ENCODE measurements at places on chromosomes 7 and 10. TPM values are rescaled to one million over a fixed set of nuclear protein-coding genes. Genes with fewer than 3 reads are reported as not detected.

DNA sequence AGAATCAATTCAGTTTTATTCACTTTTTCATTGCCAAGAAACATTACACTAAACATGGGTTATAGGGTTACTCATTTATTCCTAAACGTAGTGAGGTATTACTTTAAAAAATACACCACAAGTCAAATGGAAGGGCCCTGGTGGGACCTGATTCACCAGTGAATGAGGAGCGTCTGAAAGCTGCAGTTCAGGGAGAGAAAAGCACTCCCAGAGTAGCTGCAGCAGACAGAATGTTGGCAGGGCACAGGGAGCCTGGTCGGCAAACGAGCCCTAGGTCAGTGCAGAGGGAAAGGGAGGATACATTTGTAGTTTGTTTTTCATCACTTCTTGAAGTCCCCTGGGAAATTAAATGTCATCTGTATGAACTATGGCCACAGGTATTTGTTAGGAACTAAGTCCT lies 361.7 kb upstream of the ETV1 start:
- DNase-seq, result no peak

DNA sequence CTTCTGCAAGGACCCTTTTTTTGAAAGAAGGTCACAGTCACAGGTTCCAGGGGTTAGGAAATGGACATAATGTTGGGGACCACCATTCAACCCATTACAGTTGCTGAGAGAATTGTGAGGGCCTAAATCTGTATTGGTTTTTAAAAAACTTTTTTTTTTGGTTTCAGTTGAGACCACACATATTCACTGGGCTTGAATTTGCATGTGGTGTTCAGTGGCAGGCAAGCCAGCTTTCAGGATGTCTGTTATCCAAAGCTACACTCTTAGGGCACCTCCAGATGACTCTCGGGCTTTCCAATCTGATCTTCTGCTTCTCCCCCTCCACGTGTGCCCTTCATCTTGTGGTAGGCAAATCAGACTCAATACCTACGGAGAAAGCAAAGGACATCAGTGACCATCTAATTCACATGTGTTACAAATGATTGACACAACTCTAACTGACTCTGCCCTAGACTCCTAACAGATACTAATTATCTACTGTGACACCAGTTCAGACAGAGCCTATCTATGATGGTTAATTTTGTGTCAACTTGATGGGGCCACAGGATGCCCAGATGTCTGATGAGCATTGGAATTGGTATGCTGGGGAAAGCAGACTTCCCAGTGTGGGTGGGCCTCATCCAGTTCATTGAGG lies 93.3 kb upstream of the ELMO1 start:
- DNase-seq, result no peak

- DNase-seq, result peak; percentile 28
Measured at GRCh38 chr10:34628174-34628796, 186.8 kb downstream of the PARD3 start.

- no peak for DNase-seq
Measured at GRCh38 chr10:4822208-4822607, 3.8 kb upstream of the AKR1E2 start.

DNA sequence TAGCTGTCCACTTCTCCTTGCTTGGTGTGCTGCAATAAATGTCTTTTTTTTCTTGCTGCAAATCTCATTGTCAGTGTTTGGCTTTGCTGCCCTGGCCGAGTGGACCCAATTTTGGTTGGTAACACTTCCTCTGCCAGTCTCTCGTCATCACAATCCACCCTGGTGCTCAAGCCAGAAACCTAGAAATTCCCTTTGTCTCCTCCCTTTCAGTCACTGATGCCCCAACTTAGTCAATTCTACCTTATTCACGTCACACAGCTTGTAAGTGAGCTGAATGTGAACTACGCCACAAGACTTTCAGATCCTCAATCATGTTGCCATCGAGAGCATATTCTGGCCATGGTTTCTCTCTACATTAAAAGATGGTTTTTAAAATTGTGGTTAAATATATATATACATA lies 13.0 kb upstream of the FRA10AC1 start:
- no peak for DNase-seq

GRCh38 chr7:106776618-106777347 lies 88.3 kb upstream of the PIK3CG start:
- no peak for DNase-seq

- no peak for DNase-seq
Measured at GRCh38 chr7:114631249-114631822, 216.7 kb downstream of the FOXP2 start.

DNA sequence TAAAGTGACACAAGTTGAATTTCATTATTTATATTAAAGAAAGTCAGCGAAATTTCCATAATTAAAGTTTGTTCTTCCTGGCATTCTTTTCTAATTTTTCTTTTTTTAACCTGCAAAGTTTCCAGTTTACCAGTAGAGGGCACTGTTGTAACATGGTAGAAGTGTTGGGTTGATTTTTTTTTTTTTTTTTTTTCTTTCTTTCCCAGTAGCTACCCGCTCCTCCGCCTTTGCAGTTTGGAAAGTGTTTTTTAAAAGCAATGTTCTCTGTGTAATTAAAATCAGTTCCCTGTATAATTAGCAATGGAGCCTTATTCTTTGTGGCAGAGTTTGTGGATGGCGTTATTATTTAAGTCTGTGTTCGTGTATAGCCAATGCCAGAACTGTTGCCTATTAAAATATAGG lies 53.7 kb downstream of the TAF3 start:
- DNase-seq, result no peak

- DNase-seq, result peak; percentile 69
Measured at GRCh38 chr10:92757066-92757710, 67.4 kb downstream of the HHEX start.

DNA sequence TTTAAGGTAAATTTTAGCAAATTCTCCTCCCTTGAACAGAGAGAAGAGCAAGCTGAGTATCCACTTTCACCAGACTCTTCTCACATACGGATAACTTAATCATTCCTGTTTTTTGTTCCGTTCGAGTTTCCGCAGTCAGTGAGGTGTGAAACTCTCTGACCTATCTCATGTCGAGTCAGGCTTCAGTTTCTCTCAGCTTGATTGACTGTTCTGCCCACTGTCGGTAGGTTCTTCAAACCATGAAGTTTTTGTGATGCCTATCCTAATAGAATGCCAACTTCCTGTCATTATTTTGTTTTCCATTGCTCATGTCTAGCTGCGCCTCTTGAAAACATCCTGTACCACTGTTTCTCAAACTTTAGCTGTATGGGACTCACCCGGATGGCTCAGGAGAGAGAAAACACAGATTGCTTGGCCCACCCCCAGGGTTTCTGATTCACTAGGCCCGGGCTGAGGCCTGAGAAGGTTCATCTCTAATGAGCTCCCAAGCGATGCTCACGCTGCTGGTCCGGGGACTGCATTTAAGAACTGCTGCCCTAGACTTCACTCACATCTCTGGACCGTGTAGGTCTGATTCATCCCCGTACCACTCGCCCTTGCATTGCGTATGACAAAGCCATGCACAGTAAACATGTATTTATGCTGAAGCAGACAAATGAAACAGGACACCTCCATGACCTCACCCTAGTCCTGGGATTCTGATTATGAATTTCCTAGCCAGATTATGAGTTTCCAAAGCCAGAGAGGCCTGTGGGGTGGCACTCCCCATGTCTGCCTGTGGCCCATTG lies 208.4 kb upstream of the AGK start:
- no peak for DNase-seq

- DNase-seq, result no peak
Measured at GRCh38 chr10:98880971-98881370, 354.7 kb downstream of the HPSE2 start.

- no peak for DNase-seq
Measured at GRCh38 chr7:136890399-136890798, 21.9 kb downstream of the CHRM2 start.

DNA sequence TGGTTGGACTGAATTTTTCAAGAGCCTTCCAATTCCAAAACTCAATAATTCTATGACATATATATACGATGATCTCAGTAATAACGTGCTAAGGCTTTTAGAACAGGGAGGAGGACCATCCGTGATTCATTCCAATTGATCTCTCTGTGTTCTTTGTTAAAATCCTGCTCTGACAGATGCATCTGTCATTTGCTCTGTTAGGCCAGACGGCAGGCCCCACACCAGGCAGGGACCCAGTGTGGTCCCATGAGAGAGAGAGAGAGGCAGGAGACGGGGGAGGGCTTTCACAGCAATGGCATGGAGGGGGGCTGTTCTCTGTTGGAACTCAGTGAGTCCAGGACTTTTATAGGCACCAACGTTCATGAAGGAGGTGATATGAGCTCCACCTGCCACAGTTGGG lies 160.0 kb upstream of the INSYN2A start:
- no peak for DNase-seq

GRCh38 chr7:146709451-146710027 lies 592.9 kb downstream of the CNTNAP2 start:
- DNase-seq, result no peak

- DNase-seq, result peak; percentile 89
Measured at GRCh38 chr10:101060951-101061623, 702 bp upstream of the KAZALD1 start.

DNA sequence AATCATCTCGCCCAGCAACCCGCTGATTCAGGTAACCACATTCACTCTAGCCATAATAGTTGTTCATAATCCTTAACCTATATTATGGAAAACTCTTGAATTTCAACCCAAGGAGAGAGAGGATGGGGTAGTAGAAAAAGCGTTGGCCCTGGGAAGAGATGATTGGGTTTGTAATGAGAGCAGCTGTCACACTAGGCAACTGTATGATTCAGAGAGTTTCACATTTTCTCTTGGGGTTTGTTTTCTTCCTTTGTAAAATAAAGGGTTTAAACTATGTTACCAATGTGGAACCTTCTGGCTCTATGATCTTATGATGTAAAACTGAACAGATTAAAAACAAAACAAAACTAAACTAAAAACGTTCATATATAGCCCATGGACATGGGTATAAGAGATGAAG lies 705.2 kb upstream of the IGFBP3 start:
- no peak for DNase-seq

DNA sequence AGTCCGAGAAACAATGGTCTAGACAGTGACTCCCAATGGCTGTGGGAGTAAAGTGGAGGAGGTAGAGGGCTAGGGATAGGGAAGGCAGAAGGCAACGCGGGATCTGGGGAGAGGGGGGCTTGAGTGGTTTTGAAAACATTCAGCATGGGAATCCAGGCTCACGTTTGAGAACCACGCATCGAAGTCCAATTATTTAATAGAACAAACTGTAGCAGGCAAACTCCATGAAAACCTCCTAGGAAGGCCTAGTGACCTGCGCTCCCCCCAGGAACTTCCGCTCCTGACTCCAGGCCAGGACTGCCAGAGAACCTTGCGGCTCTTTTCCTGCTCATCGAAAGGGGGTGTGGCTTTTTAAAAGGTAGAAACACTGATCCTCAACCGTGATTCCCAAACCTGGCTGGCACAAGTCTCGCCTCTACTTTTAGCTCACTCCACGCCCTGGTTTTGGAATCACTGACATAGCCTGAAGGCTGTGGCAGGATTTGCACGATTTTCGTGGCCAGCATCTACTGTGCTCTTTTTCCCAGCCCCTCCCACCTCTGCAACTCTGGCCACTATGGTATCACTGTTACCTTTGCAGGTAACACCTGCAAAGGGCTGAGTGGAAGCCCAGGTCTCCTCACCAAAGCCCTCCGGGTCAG lies 43.4 kb downstream of the MYOF start:
- DNase-seq, result no peak

- DNase-seq, result no peak
Measured at GRCh38 chr7:26169271-26169670, 17.3 kb downstream of the NFE2L3 start.

- DNase-seq, result no peak
Measured at GRCh38 chr7:139769761-139770160, 8.0 kb downstream of the HIPK2 start.

DNA sequence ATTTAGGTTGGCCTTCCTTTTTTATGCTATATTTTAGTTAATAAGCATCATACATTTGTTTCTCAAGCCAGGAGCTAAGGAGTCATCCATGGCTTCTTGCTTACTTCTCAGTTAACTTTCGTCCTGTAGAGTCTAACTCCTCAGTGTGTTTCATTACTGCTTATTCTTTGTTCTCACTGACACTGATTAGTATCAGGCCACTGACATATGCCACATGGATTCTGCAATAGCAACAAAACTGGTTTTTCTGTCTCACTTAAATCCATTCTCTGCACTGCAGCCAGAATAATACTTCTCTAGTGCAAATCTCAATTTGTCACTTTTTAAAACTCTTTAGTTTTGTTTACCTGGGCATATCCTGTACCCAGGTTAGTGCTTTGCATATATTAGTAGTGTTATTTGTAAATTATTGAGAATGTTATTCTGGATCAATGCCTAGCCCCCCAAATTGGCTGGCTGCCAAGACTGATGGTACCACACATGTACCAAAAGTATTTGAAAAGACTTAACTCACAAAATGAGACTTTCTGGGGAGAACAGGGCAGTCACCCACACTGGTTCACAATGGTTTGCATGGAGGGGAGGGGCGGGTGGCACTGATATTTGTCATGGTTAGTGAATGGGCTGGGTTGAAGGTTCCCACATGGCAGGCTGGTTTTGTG lies 79.1 kb downstream of the CCSER2 start:
- DNase-seq, result no peak

GRCh38 chr10:130191380-130191779 lies 55.2 kb downstream of the GLRX3 start:
- no peak for DNase-seq

DNA sequence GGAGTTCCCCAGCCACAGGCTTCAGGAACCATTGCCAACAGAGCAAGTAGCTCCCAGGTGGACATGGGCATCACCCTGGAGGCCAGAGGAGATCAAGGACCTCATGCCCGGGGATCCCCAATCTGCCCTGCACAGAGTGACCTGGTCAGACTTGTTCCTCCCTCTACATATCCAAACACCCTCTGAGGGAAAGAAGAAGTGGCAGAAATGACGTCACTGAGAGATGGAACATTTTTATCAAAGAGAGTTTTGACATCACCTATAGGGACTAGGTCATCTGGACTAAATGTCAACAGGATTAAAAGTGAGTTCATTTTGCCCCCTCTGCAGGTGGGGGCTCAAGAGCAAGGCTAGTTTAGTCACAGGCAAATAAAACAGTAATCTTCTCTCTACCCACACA lies 273.7 kb downstream of the SKAP2 start:
- no peak for DNase-seq

HBP1 gene
- total RNA-seq, result 157 TPM

ZNF722 gene
- total RNA-seq, result not detected

TRPV6 gene
- 0.78 TPM for total RNA-seq

IFIT1B gene
- total RNA-seq, result not detected
